Ovary (tissue), 10 donors: ENCODE measurements at places on chromosomes 7 and 10.

DNA sequence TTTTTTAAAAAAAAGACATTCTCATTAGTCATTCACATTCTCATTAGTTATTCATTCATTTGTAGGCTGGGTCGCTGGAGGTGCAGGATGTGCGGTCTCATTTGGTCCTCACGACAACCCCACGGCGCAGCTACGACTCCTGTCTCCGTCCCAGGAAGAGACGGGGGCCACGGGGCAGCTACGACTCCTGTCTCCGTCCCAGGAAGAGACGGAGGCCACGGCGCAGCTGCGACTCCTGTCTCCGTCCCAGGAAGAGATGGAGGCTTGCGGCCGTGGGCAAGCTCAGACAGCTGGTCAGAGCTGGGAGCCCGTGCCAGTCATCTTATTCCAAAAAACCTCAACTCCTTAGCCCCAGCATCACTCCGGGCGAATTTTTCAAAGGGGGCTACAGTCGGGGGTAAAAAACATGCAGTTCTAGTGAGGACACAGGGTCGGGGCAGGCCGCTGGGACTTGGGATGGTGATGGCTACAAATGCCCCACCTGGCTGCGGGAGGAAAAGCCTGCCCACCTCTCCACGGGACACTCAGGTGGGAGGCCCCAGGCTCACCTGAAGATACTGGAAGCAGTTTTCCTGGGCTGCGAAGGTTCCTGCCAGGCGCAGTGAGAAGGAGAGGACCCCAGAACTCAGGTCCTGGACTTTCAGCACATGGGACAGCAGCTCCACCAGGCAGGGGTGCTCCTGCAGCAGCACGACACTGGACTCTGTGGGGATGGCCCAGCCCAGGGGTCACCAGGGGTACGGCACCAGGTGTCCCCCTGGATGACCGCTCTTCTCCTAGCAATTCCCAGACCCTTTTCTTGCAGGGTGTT lies 8.3 kb downstream of the BRAT1 start:
- no peaks in the 10 kb centered on the region for H3K36me3 ChIP-seq
- DNase-seq: no peak
- H3K4me1 ChIP-seq: no peaks in the 10 kb centered on the region
- no peak overlapping the region for H3K27ac ChIP-seq

DNA sequence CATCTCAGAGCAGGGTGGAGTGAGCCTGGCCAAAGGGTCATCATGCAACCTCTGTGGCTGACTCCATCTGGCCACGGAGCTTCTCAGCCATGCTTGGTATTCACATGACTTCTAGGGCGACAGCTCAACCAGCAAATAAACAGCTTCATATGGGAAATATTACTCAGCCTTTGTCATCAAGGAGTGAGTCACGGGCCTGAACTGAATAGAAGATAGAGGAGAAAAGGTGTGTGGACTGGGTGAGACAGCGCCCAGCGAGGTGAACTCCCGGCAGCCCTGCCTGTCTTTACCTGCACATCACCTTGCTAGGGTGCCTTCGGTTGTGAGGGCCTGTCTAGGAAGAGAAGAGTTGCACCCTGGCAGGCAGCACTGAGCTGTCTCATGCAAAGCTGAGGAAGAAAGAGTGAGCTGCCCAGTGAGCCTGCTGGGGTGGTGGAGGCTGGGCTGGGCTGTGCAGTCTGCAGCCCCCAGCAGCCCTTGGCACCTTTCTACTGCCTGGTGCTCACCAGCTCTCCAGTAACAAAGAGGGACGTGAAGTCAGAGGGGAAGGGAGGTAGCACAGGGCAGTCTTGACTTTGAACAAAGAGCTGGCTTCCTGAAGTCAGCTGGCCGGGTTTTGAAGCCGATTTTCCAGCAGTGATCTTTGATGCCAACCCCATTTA lies 114.2 kb downstream of the EGFR start:
- H3K4me3 ChIP-seq: no peak overlapping the region
- DNase-seq: no peak
- H3K27me3 ChIP-seq: no peaks in the 10 kb centered on the region
- peaks cover 15% of the 10 kb centered on the region for H3K4me1 ChIP-seq
- no peak overlapping the region for H3K27ac ChIP-seq

- H3K27ac ChIP-seq: no peak overlapping the region
- no peaks in the 10 kb centered on the region for H3K27me3 ChIP-seq
- H3K4me1 ChIP-seq: peaks cover 5% of the 10 kb centered on the region
- no peaks in the 10 kb centered on the region for H3K36me3 ChIP-seq
- H3K4me3 ChIP-seq: no peak overlapping the region
- DNase-seq: no peak
These were observed 1.6 kb upstream of the ORAI2 start for GRCh38 chr7:102431617-102432298.

DNA sequence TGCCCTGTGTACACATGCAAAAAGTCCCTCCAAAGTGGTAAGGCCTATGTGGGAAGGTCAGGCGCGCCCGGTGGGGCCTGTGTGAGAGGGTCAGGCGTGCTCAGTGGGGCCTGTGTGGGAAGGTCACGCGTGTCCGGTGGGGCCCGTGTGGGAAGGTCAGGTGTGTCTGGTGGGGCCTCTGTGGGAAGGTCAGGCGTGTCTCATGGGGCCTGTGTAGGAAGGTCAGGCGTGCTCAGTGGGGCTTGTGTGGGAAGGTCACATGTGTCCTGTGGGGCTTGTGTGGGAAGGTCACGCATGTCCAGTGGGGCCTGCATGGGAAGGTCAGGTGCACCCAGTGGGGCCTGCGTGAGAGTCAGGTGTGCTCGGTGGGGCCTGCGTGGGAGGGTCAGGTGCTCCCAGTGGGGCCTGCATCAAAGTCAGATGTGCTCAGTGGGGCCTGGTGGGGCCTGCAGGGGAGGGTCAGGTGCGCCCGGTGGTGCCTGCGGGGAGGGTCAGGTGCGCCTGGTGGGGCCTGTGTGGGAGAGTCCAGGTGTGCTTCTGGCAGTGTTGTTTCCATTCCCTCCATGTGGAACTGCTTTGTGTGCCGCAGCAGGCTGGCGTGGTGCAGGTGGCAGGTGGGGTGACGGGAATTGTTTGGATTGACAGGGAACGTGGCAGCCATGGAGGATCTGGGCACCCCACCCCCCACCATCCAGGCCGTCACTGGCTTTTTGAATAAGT lies 15.4 kb downstream of the LRRC27 start:
- H3K4me1 ChIP-seq: no peaks in the 10 kb centered on the region
- no peaks in the 10 kb centered on the region for H3K36me3 ChIP-seq
- no peak for DNase-seq
- no peak overlapping the region for H3K27ac ChIP-seq
- H3K4me3 ChIP-seq: no peak overlapping the region

- H3K4me3 ChIP-seq: no peak overlapping the region
- no peak for DNase-seq
- no peaks in the 10 kb centered on the region for H3K4me1 ChIP-seq
These were observed 45.8 kb downstream of the ZNF736 start for GRCh38 chr7:64359543-64359942.

DNA sequence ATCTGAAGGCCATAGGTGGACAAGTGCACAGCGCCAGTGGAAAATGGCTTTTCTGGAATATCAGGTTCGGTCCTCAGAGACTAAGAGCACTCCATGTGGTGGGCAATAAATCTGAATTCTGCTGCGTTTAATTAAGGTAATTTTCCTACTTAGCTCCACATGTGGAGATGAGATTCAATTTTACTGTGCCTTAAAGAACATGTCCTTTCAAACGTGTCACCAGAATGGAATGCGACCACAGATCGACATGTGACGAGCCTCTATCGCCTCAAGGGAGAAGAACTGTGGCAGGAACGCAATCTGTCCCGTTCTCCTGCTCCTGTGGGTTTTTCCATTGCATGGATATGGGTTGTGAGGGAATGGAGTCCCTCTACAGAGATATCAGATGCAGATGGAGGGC lies 205.3 kb upstream of the ZNF32 start:
- H3K4me3 ChIP-seq: no peak overlapping the region
- no peak overlapping the region for H3K27ac ChIP-seq
- no peaks in the 10 kb centered on the region for H3K36me3 ChIP-seq
- DNase-seq: no peak
- H3K27me3 ChIP-seq: no peaks in the 10 kb centered on the region

- no peak overlapping the region for H3K4me3 ChIP-seq
- H3K27me3 ChIP-seq: no peaks in the 10 kb centered on the region
- no peaks in the 10 kb centered on the region for H3K36me3 ChIP-seq
- H3K27ac ChIP-seq: no peak overlapping the region
- DNase-seq: no peak
- H3K4me1 ChIP-seq: peaks cover 5% of the 10 kb centered on the region
These were observed 194.8 kb downstream of the RNLS start for GRCh38 chr10:88388324-88388723.

DNA sequence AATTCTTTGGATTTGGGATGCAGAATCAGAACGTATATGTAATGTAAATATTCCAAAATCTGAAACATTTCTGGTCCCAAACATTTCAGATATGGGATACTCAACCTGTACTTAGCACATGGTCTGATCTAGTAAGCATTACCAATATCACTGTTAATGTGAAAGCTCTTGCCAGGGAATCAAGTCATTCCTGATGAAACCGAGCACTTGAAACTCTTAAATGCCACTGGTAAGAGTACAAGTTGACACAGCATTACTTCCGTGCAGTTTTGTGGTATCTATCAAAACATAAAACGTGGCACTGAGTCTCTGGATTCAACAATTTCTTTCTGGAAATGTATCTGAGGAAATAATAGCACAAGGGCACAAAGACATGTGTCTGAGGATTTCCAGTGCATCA lies 155.7 kb downstream of the RTKN2 start:
- no peak for DNase-seq
- H3K36me3 ChIP-seq: no peaks in the 10 kb centered on the region
- H3K27ac ChIP-seq: no peak overlapping the region
- H3K27me3 ChIP-seq: no peaks in the 10 kb centered on the region
- no peaks in the 10 kb centered on the region for H3K4me1 ChIP-seq
- no peak overlapping the region for H3K4me3 ChIP-seq

GRCh38 chr10:28984431-28984830 lies 304.4 kb upstream of the LYZL1 start:
- H3K27ac ChIP-seq: no peak overlapping the region
- H3K4me1 ChIP-seq: peaks cover 2% of the 10 kb centered on the region
- no peak overlapping the region for H3K4me3 ChIP-seq
- DNase-seq: peak; percentile 80
- no peaks in the 10 kb centered on the region for H3K27me3 ChIP-seq
- H3K36me3 ChIP-seq: no peaks in the 10 kb centered on the region

DNA sequence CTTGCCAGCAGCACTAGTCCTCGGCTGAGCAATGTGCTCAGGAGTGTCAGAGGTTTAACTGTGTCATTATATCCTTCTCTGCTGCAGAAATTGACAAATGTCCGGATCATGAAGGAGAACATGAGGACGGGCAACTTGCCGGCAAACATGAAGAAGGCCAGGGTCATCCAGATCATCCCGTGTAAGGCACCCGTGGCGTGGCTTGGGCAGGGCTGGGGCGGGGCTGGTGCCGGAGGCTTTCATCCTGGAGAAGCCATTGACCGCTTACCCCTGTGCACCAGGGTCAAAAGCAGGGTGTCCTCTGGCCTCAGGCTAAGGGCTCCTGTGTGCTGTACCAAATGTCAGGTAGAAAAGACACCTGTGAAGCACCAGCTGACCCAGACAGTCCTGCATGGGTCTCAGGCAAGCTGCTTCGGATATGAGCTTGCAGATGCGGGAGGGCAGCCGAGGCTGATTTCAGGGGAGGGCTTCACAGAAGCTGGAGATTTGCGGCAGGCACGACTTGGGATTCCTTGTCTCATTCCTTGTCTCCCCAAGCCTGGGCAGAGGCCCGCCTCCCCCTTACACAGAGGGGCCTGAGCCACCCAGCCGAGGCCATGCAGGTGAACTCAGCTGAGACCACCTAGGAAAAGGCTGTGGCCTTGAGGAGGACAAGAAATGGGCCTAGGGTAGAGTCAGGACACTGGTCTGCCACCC lies 55.4 kb downstream of the MKI67 start:
- H3K27me3 ChIP-seq: no peaks in the 10 kb centered on the region
- no peak overlapping the region for H3K4me3 ChIP-seq
- H3K4me1 ChIP-seq: no peaks in the 10 kb centered on the region

DNA sequence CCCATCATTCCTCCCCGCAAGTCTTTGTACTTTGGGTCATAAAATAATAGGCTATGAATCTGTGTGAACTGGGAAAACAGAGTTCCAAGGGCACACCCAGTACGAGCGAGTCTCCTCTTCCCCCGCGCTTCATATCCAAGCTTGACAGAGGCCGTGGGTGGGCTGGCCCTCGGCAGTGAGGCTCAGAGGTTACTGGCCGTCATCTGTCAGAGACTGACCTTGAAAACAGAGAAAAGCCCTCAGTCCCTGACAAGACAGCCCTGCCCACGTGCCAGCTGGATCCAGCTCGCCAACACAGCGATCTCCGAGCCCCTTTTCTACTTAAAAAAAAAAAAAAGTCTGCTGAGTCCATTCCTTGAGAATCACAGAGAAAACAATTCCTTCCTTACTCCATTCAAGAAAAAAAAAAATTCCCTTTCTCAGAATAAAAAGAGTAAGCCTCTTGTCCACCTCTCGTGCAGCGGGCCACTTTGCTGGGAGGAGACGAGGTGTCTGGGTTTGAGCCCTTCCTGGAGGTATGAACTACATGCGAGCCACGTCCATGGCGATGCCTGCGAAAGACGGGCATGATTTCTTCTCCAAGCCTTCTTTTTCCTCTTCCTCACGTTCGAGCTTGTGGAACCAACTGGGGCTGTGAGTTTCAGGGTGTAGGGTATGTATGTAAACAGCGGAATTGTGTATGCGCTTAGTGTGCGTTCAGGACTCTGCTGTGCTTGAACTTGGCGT lies 744 bp upstream of the BICC1 start:
- H3K27me3 ChIP-seq: no peaks in the 10 kb centered on the region
- DNase-seq: peak; percentile 39
- H3K36me3 ChIP-seq: no peaks in the 10 kb centered on the region
- peak overlapping the region; percentile 93 for H3K27ac ChIP-seq
- peak overlapping the region; percentile 63 for H3K4me3 ChIP-seq
- peaks cover 2% of the 10 kb centered on the region for H3K4me1 ChIP-seq

DNA sequence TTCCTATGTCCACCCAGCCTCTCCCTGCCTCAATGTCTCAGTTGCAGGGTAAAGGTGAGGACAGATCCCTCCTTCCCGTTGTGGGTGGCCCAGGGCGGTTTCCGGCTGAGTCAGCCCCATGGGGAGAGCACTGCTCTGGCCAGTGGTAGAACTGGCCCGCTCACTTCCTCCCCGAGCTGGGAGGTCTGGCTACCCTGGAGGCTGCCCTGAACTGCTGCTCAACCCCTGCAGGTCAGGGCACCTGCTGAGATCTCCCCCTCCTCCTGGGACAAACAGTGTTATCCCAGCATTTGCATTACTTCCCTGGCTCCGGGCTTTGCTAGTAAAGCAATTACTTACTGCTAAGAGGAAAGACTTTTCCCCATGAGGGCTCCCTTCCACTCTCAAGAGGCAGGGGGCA lies 21.4 kb upstream of the IMPDH1 start:
- no peak for DNase-seq
- H3K4me3 ChIP-seq: no peak overlapping the region
- no peak overlapping the region for H3K27ac ChIP-seq
- H3K4me1 ChIP-seq: no peaks in the 10 kb centered on the region

DNA sequence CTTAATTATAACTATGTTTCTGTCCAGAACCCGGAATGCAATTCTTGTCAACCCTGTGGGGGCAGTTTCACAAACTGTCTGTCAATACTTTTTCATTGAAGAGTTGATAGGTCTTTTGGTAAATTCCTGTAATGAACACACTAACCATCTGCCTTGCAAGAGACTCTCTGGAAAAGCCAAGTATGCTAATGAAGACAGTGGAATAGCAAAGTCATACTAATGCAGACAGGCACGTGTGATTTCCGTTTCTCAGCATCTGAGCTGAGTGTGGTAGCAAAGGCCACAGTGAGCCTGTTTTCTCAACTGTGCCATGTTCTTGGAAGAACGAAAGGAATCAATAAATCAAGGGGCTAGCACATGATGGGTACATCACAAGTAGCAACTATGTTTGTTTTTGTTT lies 494.1 kb upstream of the NRP1 start:
- H3K4me3 ChIP-seq: no peak overlapping the region
- H3K4me1 ChIP-seq: peaks cover 2% of the 10 kb centered on the region
- no peaks in the 10 kb centered on the region for H3K36me3 ChIP-seq
- no peaks in the 10 kb centered on the region for H3K27me3 ChIP-seq
- DNase-seq: no peak
